M059J (cell line): ENCODE measurements at places on chromosomes 1 and 21. TPM values are rescaled to one million over a fixed set of nuclear protein-coding genes. Genes with fewer than 3 reads are reported as not detected.
A peak's percentile ranks its signal among the peaks of the same experiment; 100 is the strongest.

The FCGR3A gene
- not detected in 2 replicates for total RNA-seq

The GJA8 gene
- total RNA-seq = not detected in 2 replicates

The BATF3 gene
- total RNA-seq = 3.3 and 3.7 TPM in 2 replicates

The OR2L8 gene
- not detected in 2 replicates for total RNA-seq

The FH gene
- 147 and 156 TPM in 2 replicates for total RNA-seq

The TCP10L gene
- 0.30 TPM in 1 of 2 replicates, not detected in the other for total RNA-seq

The LRRN2 gene
- total RNA-seq = 0.02 TPM in 1 of 2 replicates, not detected in the other

GRCh38 chr1:147851149-147851548 lies 51.4 kb upstream of the GJA8 start:
- peak; percentile 68 for DNase-seq

GRCh38 chr1:181180407-181181031 lies 92.0 kb downstream of the IER5 start:
- no peak for DNase-seq

DNA sequence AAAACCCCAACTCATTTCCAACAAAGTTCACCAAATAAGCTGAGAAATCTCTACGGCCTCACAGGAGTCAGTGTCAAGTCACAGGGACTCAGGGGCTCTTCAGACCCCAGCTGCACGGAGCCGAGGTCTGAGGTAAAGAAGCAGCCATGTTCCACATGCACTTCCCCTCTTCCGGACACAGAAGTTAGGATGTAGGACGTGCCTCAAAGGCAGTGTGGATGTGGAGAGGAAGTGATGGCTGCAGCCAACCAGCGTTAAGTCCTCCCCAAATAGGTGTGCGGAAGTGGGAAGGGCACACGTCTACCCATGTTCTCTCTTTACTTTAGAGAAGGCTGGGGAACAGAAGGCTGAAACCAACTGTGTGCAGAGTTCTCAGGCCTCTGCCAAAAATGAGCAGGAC lies 14.6 kb upstream of the NCF2 start:
- DNase-seq = no peak

DNA sequence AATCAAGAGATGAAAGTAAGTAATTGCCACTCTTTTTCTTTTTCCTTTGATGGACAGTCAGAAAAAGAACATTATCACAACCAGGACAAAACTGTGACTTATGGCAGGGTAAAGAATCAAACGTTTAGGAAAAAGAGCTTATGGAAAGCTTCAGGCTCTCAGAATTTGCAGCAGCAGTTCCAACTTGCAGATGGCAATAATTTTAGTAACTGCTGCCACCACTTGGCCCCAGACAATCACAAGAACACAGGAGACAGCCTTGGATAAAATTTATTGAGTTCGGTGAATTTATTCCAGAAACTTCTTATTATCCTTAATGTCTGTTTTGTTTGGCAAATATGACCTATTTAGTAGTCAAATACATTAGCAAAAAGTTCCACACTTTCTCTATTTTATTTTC lies 804.4 kb downstream of the BRINP3 start:
- DNase-seq = no peak

DNA sequence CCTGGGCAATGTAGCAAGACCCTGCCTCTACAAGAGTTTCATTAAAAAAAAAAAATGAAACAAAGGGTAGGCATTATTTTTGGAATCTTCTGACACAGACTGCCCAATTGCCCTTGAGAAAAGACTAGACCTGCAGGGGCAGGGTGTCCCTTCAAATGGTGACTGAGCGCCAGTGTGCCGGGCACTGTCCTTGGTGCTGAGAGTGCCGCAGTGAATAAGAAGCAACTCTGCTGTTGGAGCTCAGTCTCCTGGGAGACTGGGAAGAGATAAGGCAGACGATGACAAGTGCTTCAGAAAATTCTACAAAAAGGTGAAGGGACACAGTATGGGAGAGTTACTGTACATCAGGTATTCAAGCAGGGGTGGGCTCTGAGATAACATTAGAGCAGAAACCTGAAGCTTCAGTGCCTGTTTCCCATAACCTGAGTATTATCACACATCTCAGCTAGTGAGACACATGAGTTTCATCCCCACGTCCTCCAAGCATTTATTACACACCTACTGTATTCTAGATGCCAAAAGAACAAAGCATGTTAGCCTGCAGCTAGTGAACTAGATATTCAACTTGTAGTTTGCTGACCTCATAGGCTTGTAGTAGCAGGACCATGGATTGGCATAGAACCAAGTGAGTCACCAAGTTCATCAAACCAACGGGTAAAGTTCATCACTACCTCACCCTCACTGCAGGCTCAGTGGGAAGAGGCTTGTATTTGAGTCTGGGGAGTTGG lies 18.4 kb upstream of the RPL11 start:
- DNase-seq = peak; percentile 81

DNA sequence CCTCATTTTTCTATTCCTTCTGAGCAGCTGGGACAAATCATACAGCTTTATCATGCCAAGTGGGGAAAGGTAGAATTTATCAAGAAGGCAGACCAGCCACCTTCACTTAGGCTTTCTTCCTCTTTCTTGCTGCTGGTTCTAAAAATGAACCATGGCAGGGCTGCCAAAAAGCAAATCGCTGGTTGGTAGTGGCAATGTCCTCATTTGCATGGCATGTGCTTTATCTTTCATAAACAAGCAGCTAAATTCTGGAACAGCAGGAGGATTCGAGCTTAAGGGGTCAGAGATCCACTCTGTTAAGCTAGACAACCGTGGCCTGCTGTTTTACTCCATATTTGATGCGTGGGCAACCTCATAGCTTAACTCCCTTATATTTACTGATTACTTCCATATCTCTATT lies 91.3 kb downstream of the RPE65 start:
- no peak for DNase-seq

- no peak for DNase-seq
These were observed 64.4 kb downstream of the SUSD4 start for GRCh38 chr1:223299553-223299952.

DNA sequence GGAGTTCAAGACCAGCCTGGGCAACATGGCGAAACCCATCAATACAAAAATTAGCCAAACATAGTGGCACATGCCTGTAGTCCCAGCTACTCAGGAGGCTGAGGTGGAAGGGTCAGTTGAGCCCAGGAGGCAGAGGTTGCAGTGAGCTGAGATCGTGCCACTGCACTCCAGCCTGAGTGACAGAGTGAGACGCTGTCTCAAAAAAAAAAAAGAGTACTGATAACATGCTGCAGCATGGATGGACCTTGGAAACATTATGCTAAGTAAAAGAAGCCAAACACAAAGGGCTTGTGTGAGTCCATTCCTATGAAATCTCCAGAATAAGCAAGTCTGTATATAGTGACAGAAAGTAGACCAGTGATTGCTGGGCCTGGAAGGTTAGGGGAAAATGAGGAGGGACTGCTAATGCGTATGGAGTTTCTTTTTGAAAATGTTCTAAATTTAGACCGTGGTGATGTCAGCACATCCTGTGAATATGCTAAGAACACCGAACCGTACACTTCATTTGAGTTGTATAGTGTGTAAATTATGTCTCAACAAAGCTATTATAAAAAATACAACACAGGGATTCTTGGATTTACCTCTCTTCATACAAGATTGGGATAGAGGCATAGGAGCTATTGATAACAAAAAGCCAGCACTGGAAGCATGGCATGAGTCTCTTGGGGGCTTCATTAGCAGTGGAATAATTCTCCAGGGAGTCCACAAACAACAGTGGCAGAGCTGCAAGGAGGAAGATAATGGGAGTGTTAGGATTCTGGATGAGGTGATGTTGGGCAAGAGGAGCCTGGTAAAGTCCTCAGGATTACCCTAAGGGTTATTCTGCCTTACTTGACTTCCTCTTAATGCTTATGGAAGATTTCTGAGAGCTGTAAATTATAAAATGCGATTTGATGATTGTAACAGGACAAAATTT lies 73.5 kb downstream of the TTC3 start:
- no peak for DNase-seq

DNA sequence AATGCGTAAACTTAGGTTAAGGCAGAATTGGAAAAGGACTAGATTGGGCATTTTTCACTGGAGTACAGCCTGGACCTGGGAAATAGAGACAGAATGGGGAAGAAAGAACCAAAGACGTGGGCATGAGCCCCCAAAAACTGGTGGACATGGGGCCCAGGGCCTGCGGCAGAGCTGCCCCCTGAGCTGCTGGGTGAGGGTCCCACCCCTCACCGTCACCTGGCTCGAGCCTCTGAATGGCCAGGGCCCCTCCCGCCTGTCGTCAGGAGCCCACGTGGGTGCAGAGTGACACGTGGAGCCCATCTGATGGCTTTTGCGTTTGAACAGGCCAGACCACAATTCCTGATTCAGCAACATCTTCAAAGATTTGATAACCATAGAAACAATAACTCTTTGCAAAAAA lies 360.9 kb upstream of the VAMP3 start:
- DNase-seq = no peak

- no peak for DNase-seq
These were observed 1157.2 kb upstream of the ADGRL4 start for GRCh38 chr1:80163686-80164085.

- DNase-seq = peak; percentile 51
These were observed 30.5 kb downstream of the MROH7 start for GRCh38 chr1:54671985-54672608.

- DNase-seq = peak; percentile 65
These were observed 41.9 kb upstream of the TNFRSF1B start for GRCh38 chr1:12124693-12125421.
